ENCODE measurements at places on chromosomes 5 and 9.

DNA sequence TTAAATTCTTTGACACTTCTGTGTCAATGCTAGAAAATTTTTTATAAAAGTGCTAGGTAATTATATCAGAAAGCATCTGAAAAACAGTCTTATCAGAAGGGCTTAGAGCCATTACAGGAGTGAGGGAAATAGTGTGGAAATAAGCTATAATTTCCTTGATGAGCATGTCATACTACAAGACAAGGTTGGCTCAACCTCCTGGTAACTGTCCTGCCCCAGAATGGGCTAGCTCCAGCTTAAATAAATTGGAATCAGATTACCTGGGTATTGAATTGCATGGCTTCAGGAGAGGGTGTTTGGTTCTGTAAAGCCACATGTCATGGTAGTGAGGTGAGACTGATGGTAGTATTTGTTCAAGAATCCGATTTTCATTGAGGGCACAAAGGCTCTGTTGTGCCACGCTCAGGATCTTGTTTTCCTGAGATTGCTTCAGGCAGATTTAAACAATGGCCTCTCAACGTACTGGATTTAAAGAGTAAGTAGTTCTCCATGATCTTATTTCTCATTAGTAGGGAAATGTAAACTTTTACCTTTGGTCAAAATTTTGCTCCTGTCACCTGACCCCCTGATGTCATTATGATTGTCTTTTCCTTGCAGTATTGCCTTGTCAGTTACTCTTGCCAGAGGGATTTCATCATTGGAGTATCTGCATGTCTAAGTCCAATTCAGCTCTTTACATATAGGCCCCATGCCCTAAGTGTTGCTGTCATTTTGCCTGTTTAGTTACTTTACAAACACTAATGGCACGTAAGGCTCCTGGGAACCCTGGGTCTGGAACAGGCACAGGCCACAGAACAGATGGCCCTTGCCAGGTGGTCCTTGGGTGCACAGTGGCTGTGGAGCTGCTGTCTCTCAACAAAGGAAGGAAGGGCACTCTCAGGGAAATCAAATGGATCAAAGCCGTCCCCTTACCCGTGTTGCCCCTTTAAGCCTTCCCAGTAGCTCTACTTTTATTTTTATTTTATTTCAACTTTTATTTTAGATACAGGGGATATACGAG lies 21.3 kb downstream of the TRIO start:
- DNase-seq: no peak

GRCh38 chr5:12237837-12238575 lies 333.8 kb upstream of the CTNND2 start:
- no peak for DNase-seq

DNA sequence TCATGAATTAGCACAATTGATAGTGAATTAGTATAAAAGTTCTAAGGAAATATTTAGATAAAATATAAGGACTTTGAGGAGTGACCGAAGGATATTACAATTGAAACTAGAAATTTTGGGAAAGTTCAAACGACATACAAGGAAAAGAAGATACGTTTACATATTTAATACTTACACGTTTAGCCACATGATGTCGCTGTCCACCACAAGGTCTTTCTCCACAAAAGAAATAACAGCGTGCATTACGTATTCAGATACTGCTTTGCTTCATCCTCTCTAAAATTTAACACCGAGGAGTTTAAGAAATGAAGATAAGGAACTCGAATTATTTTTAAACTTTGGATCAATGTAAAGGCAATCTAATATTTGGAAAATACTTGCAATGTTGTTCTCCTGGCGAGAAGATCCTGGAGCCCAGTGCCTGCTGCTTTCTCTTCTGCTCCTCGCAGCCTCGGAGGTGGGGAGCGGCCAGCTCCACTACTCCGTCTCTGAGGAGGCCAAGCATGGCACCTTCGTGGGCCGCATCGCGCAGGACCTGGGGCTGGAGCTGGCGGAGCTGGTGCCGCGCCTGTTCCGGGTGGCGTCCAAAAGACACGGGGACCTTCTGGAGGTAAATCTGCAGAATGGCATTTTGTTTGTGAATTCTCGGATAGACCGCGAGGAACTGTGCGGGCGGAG lies at the start of gene PCDHA3:
Gene PCDHA3 (plus strand): TSS at position 242 of the 678 bp plus-strand sequence.
- DNase-seq: peak; percentile 6

- DNase-seq: no peak
Observed at GRCh38 chr5:131976414-131977211, 31.1 kb upstream of the MEIKIN start.

GRCh38 chr5:65489119-65489518 lies 7.4 kb upstream of the ADAMTS6 start:
- no peak for DNase-seq

GRCh38 chr5:150540615-150541396 lies 32.9 kb downstream of the NDST1 start:
- peak; percentile 57 for DNase-seq

DNA sequence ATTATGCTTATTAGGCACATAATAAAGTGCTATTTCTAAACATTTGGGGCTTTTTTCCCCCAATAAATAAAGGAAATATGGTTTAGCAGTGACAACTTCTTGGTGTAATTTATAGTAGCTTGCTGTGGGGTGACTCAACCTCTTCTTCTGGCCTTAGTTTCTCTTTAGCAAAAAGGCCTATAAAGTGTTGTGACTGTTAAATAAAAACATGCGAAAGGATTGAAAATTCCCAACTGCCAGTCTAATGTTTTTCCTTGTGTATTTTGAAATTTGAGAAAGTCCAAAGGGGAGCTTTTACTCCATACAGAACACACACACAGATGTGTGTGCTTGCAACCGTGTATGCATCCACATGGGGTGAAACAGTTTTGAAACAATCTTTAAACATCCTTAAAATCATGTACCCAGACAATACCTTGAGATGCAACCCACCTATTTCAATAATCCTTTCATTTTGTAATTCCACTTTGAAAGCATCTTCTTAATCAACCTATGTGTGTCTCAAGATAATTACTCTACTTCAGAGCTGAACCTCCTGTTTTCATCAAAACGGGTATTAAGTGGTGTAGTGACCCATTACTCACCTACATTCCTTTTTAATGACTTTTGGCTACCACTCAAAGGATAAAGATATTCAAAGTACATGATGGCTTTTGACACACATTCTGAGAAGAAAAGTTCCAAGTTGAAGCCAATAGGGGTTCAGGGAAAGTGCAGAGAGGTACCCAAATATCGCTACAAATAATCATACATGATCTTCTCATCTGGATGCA lies 123.8 kb downstream of the DROSHA start:
- no peak for DNase-seq

GRCh38 chr5:1304033-1304432 lies 9.2 kb upstream of the TERT start:
- DNase-seq: no peak

DNA sequence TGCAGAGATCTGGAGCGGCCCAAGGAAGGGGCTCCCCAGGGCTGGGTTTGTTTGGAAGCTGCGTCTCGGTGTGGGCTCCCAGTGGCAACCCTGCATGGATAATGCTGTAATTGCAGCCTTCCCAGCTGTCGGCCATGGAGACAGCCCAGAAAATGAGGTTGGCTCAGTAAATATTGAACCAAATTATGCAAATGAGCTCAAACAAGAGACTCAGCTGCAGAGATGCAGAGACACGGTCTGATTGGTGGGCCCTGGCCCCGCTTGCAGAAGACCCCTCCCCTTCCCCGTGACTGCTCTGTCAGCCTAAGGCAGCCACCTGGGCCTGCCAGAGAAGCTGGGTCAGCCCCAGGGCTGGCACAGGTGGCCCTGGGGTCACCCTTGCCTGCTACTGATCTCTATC lies 75.9 kb downstream of the RAD23B start:
- DNase-seq: peak; percentile 34

DNA sequence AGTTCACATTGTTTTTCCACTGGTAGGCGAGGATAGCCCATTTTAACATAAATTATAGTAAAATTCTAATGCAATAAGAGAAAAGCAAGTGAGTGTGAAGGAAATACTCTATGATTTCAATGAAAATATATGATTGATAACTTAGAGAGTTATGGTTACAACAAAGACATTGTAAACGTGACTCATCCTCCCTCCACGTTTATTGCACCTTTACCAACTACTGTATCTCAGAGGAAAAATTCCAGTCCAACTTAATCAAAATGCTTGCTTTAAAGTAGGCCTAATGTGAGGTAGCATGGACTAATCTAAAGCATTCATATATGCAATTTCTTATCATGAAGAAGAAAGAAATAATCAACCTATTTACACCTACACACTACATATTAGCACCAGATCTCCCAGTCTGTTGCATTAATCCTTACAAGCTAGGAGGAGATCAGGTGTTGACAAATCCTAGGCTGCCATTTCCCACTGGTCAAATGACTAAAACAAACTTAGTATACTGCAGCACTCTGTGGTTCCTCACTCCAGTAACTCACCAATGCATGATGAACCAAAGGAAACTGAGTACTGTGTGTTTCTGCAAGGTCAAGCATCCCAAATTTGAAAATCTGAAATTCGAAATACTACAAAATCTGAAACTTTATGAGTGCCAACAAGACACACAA lies 41.7 kb downstream of the ECPAS start:
- no peak for DNase-seq

DNA sequence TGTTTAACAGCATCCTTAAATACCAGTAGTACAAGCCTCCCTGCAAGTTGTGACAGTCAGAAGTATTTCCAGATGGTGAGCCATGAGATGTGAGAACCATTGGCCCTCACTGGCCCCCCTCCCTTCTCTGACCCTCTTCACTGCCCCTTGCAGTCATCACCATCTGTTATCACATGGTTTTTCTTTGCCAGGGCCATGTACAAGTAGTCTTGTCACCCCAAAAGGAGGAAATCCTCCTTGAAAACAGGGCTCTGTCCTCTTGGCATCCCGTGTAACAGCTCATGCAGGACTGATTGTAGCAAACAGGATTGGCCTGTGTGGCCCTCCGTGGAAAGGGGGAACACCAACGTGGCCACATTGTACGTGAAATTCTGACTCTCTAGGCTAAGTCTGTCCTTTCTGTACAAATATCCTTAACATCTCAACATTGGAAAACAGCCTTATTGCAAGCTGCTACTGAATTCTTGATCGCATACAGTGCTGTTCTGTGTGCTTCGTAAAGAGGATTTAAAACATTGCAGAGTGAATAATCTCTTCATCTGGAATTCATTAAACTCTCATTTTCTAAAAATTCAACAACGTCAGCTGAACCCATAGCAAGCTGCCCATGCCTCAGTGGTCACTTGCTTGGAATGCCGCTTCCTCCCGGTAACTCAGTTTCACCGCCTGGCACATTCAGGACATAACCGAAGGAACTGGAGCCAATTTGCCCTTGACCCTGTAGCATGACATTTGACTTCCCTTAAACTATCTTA lies 171.7 kb downstream of the ATPSCKMT start:
- peak; percentile 69 for DNase-seq

DNA sequence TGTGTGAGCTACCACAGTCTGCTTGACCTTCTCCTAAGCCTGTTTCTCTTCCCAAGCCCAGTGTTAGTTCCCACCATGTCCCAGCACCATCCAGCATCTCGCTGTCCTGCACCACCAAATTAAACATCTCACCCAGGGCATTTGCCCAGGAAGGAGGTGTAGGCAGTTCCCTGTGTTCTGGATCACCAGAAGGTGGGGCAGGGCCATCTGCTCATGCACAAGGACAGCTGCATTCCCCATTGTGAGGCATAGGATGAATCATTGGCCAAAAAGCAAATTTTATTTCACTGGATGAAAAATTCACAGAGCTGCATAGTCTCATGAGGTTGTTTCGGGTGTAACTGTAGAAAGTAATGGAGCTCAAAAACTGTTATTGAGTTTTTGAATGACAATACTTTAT lies 89.5 kb upstream of the GRIA1 start:
- no peak for DNase-seq

- DNase-seq: no peak
Observed at GRCh38 chr9:88990729-88991065, 571 bp upstream of the S1PR3 start.
